A549 (cell line): ENCODE measurements at places on chromosomes 4 and X. TPM values are rescaled to one million over a fixed set of nuclear protein-coding genes. Genes with fewer than 3 reads are reported as not detected.

DNA sequence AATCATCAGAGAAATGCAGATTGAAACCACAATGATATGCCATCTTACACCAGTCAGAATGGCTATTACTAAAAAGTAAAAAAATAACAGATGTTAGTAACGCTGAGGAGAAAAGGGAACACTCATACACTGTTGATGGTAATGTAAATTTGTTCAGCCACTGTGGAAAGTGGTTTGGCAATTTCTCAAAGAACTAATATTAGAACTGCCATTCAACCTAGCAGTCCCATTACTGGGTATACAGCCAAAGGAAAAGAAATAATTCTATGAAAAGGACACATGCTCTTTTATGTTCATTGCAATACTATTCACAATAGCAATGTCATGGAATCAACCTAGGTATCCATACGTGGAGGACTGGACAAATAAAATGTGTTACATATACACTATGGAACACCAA lies 566.3 kb downstream of the STPG2 start:
- no peak for DNase-seq

GRCh38 chrX:76555816-76556215 lies 128.3 kb downstream of the MAGEE1 start:
- DNase-seq: peak; percentile 2

DNA sequence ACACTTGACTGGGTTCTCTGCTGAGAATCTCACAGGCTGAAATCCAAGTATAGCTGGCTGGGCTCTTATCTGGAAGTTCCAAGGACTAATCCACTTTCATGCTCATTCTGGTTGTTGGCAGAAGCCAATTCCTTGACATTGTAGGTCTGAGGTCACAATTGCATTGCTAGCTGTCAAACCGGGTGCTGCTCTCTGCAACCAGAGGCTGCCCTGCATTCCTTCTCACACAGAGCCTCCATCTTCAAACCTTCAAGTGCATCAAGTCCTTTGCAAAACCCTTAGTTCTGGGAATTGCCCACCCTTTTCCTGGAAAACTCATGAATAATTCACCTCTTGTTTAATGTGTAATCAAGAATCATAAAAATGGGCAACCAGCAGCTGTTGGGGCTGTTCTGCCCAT lies 404.2 kb downstream of the KCNIP4 start:
- DNase-seq: no peak

GRCh38 chr4:108377021-108377420 lies 208.3 kb upstream of the LEF1 start:
- DNase-seq: no peak

- peak; percentile 16 for DNase-seq
Observed at GRCh38 chrX:9882669-9883446, 84.3 kb upstream of the CLDN34 start.

DNA sequence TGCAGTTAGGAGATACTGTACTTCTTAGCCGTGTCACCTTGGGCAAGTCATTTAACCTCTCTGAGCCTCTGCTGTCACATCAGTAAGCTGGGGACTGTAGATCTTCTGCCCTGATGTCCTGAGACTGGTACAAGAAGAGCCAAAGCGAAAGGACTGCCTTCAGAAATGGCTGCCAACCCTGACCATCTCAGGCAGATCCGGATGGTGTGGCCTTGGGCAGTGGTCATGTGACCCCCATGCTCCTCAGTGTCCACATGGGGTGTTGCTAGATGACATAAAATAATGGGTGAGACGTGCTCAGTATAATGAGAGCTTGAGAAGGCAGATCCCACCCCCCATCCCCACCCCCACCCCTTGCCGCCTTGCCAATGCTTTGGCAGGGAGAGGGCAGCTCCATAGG lies 60.4 kb upstream of the MTM1 start:
- no peak for DNase-seq

- no peak for DNase-seq
Observed at GRCh38 chr4:11611868-11612267, 183.2 kb upstream of the HS3ST1 start.

DNA sequence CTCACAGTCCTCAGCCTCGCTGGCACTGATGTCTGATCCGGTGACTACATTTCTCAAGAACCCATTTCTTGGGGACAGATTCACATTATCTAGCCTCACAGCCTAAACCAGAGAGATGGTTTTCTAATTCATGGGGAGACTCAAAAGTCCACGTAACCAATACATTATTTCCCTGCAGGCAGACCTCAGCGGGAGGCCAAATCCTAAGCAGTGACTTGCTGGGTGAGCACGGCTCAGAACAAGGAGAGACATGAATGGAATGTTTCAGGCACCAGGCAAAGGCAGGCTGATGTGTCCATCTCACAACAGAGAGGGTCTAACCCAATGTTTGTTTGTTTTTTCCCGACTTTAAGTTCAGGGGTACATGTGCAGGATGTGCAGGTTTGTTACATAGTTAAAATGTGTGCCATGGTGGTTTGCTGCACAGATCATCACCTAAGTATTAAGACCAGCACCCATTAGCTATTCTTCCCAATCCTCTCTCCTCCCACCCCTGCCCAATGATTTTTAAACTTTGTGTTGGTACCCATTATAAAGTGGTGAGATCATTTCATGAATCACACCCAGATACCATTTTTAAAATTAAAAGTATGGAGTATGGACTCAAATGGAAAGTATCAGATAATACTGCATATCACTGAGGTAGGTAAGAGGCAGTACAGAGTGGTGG lies 53.3 kb downstream of the SCD5 start:
- DNase-seq: no peak

DNA sequence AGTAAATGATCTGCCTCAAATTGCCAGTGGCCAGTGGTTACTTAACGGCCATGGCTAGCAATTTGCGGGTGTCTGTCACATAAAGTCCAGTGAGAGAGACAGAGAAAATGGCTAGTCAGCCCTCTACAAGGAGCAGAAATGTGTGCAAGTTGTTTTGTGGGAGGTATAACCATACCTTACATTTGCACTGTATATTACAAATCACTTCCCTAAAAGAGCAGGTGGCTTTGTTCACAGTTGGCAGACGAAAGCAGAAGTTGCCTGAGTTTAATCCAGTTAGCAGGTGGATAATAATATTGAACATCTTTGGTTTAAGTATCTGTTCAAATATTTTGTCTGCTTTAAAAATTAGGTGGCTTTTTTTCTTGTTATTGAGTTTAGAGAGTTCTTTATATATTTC lies 15.6 kb downstream of the SRPX start:
- DNase-seq: no peak

The SMARCAD1 gene
- polyA plus RNA-seq: 15.5 to 15.9 TPM (median 15.6 TPM) in 3 replicates

GRCh38 chr4:3442959-3443749 lies 1.4 kb downstream of the HGFAC start:
- peak; percentile 40 for DNase-seq

DNA sequence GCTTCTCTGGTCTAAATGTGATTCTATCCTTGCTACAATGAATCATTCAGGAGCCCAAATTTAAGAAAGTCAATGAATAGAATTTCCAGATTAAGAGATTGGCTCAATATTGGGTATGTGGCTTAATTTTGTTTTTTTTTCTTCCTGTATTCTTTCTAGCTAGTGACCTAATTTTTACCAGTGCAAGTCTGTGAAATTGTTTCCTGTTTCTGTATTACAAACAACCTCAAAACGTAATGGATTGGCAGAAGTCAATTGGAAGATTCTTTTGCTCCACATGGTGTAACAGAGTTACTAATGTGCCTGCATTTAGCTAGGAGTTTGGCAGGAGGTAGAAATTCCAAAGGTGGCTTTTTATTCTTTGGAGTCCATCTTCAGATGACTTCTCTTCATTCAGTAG lies 17.6 kb downstream of the DYNLT3 start:
- DNase-seq: no peak

DNA sequence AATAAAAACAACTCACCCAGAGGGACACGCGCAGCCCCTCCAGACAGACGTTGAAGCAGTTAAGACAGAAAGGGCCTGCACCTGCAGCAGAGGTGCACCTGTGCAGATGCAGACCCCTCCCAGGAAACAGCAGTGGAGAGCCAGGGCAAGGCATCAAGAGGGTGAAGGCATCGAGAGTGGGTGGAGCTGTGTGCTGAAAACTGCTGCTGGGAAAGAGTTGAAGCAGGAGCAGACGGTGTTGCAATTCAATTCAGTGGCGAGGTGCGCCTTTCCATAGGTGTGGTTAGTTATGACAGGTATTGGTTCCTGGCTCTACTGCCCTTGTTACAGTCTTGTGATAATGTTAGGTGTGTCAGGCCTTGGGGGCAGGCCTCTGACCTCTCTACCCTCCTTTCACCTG lies 16.7 kb downstream of the LETM1 start:
- no peak for DNase-seq

DNA sequence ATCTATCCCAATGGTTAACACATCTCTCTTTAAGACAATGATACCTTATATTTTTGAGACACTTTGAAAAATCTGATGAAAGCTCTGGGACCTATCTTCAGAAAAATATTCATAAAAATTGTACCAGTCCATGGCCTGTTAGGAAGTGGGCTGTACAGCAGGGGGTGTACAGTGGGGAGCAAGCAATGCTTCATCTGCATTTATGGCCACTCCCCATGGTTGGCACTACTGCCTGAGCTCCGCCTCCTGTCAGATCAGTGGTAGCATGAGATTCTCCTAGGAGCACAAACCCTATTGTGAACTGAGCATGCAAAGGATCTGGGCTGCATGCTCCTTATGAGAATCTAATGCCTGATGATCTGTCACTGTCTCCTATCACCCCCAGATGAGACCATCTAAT lies 42.6 kb downstream of the C4orf51 start:
- no peak for DNase-seq

- DNase-seq: no peak
Observed at GRCh38 chr4:53478671-53479456, 101.4 kb downstream of the FIP1L1 start.

The FAM9C gene
- 0.03 TPM in 1 of 3 replicates, not detected in the others for polyA plus RNA-seq

The TMEM154 gene
- polyA plus RNA-seq: 0.05 to 0.42 TPM (median 0.05 TPM) in 3 replicates

The TNMD gene
- polyA plus RNA-seq: not detected in 3 replicates

DNA sequence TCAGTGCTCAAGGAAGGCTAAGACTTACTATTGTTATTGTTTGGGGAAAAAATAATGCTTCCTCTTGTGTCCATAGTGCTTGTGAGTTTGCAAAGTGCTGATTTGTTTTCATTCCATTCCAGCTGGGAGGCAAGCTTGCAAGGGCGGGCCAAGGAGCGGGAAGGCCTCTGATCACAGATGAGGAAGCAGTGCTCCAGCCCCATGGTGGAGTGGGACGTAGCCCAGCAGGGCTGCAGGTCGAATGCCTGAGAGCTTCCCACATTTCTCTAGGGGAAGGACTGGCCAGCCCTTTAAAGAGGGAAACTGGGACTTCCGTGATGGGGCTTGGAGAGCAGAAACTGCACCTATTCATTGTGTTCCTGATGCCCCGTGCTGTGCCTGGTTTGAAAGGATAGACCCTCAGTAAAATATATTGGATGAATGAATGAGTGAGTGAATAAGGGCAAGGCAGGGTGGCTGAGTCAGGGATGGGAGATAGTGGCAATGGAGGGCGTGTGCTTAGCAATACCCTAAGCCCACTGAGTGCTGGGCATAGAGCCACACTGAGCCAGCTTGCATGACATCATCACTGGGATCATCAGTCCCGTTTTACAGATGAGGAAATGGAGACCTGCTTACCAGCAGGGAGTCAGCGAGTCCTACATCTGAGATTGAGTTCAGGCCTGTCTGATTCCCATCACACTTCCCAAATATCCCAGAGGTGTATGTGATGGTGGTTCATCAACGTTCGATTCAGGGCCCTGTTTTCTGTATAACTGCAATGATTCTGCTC lies 17.9 kb upstream of the NSG1 start:
- DNase-seq: no peak

The USP17L19 gene
- polyA plus RNA-seq: not detected in 3 replicates
